ENCODE measurements at places on chromosomes 5 and 9. TPM values are rescaled to one million over a fixed set of nuclear protein-coding genes. Genes with fewer than 3 reads are reported as not detected.

GRCh38 chr5:55852503-55852902 is 1.3 kb downstream of the IL31RA start:
- no peak for DNase-seq

S1PR3 gene
- total RNA-seq: 25.0 TPM

LAMC3 gene
- total RNA-seq: 91.8 TPM

GRCh38 chr9:136044207-136044970 is 50.7 kb downstream of the NACC2 start:
- peak; percentile 38 for DNase-seq

COL23A1 gene
- total RNA-seq: 18.0 TPM

- DNase-seq: peak; percentile 22
Observed at GRCh38 chr9:127574072-127574993, 37.7 kb upstream of the STXBP1 start.

DNA sequence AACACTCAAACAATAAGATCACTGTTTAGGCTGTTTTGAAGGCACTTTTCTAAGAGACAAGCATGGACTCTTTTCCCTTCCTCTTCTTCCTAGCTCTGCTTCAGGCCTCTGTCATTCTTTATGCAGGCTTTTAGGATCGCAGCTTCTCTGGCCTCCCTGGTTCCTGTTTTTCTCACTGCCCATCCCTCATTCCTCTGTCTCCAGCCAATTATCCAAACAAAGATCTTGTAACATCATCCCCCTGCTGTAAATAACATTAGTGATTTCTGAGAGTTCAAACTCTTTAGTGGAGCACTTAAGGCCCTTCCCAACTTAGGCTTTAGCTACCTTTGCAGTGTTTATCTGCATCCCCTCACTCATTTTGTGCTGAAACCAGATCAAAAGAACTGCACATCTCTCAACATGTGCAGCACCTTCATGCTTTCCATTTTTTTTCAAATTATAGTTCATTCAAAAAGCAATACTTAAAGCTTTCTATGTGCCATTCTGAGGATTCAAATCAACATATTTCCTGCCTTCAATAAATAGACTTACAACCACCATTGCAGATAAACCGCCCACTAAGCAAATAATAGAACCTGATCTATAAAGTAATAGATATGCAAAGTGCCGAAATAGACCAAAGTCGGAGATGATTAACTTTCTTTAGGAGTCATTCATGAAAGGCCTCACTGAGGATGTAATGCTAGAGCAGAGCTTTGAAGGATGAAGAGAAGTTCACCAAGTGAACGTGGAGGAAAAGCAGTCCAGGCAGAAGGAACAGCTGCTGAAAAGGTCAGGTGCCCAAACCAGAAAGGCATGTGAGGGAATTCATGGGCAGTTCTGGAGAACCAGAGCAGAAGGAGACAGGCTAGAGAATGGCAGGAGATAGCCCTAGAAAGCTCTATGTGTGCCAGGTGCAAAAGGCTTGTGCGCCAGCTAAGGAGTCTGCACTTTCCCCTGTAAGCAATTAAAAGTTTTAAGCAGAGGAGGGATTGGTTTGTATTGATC is 95.8 kb upstream of the ZNF366 start:
- DNase-seq: no peak

- DNase-seq: no peak
Observed at GRCh38 chr5:134086943-134087305, 27.6 kb upstream of the TCF7 start.

DNA sequence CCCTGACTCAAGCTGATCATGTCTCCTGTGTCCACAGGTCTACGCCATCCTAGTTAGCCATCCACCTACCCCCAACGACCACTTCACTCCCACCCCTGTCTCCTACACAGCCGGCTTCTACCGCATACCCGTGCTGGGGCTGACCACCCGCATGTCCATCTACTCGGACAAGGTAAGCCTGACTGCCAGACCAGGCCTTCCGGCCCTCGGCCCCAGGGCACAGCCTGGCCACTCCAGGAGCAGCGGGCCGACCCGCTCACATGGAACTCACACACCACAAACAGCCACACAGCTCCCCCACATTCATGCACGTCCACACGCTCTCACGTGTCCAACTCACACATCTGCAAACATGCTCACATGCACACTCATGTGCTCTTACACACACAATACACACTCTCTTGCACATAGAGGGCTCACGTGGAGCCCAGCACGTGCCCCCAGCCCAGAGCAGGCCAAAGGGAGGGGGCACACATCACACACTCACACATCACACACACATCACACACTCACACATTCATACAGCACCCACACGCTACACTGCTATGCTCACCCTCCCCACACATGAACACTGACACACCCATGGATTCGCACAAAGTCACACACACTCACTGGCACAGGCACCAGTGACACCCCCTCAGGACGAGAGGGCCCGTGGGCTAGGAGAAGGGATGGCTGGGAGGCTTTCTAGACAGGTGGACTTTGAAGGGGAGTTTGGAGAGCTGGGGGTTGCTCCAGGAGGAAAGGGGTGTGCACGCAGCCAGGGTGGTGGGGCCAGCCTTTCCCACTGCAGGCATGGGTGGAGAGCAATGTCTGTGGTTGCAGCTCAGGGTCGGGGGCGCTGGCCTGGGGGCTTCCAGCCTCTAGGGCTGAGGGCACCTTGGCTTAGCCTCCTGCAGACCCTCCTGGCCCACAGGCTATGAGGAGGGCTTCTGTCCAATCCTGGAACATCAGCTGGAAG is 3.3 kb downstream of the GRIN1 start:
- DNase-seq: peak; percentile 44

OR1J2 gene
- not detected for total RNA-seq

GRCh38 chr9:98640394-98640793 is 68.3 kb downstream of the GABBR2 start:
- DNase-seq: no peak

ADAMTSL1 gene
- total RNA-seq: 1.8 TPM

- DNase-seq: peak; percentile 46
Observed at GRCh38 chr9:134630393-134630790, 11.2 kb upstream of the COL5A1 start.

DNA sequence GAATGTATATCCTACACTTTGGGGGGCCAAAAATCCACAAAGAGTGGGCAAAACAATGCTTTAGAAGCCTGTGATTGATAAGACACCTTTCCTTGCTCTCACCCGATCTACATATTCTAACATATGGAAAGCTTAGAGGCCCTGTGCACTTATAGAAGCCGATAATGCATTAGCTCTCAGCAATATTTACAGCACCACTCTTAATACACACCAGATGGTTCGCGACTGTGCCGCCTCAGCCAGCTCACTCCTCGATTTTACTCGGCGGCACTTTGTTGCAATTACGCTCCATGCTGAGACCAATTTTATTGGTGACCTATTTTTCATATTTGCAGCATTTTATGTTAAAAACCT is 18.8 kb downstream of the NR2F1 start:
- no peak for DNase-seq

- DNase-seq: peak; percentile 30
Observed at GRCh38 chr5:38466424-38467189, 89.8 kb downstream of the LIFR start.

MARCOL gene
- not detected for total RNA-seq

- no peak for DNase-seq
Observed at GRCh38 chr9:69376651-69377050, 51.6 kb downstream of the ENTREP1 start.

GRCh38 chr9:75890472-75891276 is at the start of gene PCSK5:
PCSK5 (plus strand) TSS chr9:75890673; CDS start chr9:75891182, 509 bp downstream.
- peak; percentile 92 for DNase-seq

C1QTNF3 gene
- total RNA-seq: 0.59 TPM

GRCh38 chr9:124708633-124709291 is 62.3 kb downstream of the NR6A1 start:
- no peak for DNase-seq

GRCh38 chr5:163512526-163512925 is 7.1 kb downstream of the MAT2B start:
- DNase-seq: no peak

SPINK6 gene
- total RNA-seq: not detected
